Gastrocnemius medialis (tissue), 4 donors: ENCODE measurements at places on chromosomes 12 and 14. TPM values are rescaled to one million over a fixed set of nuclear protein-coding genes. Genes with fewer than 3 reads are reported as not detected.

GRCh38 chr12:100842156-100842555, 47.6 kb downstream of the ANO4 start:
- no peak overlapping the region for H3K4me3 ChIP-seq
- H3K36me3 ChIP-seq, result no peaks in the 10 kb centered on the region
- no peak overlapping the region for H3K27ac ChIP-seq
- H3K27me3 ChIP-seq, result no peaks in the 10 kb centered on the region
- no peak for DNase-seq

DNA sequence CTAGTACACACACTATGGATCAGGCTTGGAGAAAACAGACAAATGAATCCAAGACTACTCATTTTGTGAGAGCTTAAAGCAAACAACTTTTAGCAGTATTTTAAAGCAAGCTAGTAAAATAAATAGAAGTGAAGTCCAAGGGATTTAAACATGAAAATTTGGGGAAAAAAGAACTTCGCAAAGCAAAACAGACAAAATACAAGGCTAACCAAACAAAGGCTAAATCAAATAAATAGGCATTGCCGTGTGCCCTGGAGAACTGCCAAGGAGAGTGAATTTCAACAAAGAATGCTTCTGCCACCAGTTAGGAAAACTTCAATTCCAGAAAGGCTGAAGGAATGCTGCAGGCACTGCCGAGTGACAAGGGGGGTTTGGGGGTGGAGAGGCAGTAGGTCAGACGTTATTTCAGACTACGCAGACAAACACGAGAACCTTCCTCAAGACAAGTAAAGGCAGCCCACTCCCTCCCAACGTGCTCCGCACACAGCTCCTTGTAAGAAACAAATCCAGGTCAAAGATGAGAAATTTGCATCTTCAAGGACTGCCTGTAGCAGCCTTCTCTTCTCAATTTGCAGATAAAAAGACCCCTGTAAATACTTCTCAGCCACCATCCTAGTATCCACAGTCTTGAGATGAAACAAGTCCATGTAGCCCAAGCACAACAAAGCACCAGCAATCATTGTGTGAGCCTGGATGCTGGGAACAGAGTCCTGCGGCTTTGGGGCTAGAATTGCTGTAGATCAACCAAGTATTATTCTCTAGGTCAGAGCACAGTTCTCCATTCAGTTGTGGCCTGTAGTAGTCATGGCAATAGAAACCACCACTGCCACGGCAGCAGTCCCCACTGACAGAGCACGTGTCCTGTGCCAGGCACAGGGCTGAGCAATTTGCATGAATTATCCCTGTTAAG, 43.3 kb downstream of the EFCAB11 start:
- H3K4me3 ChIP-seq, result no peak overlapping the region
- H3K4me1 ChIP-seq, result peaks cover 3% of the 10 kb centered on the region
- H3K36me3 ChIP-seq, result no peaks in the 10 kb centered on the region
- no peaks in the 10 kb centered on the region for H3K27me3 ChIP-seq

The SPIC gene
- not detected for total RNA-seq

DNA sequence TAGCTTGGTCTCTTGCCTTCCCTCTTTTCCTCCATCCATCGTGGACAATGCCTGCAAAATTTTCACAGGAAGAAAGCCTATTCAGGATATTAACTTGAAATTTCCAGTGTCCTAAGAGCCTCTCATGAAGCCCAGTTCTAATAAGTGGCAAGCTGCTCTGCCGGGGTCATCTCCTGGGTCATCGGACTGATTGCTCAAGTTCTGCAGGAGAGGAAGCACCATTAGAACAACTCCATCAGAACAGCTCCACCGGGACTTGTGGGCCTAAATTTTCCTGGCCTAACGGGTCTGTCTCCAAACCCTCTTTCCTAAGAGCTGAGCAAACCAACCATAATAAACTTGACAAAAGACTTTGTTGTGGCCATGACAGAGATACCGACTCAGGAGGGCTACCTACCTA, 13.9 kb downstream of the ERG28 start:
- peaks cover 20% of the 10 kb centered on the region for H3K36me3 ChIP-seq
- H3K4me3 ChIP-seq, result no peak overlapping the region
- no peak for DNase-seq
- H3K27me3 ChIP-seq, result no peaks in the 10 kb centered on the region
- peak overlapping the region; percentile 82 for H3K27ac ChIP-seq

The AICDA gene
- not detected for total RNA-seq

DNA sequence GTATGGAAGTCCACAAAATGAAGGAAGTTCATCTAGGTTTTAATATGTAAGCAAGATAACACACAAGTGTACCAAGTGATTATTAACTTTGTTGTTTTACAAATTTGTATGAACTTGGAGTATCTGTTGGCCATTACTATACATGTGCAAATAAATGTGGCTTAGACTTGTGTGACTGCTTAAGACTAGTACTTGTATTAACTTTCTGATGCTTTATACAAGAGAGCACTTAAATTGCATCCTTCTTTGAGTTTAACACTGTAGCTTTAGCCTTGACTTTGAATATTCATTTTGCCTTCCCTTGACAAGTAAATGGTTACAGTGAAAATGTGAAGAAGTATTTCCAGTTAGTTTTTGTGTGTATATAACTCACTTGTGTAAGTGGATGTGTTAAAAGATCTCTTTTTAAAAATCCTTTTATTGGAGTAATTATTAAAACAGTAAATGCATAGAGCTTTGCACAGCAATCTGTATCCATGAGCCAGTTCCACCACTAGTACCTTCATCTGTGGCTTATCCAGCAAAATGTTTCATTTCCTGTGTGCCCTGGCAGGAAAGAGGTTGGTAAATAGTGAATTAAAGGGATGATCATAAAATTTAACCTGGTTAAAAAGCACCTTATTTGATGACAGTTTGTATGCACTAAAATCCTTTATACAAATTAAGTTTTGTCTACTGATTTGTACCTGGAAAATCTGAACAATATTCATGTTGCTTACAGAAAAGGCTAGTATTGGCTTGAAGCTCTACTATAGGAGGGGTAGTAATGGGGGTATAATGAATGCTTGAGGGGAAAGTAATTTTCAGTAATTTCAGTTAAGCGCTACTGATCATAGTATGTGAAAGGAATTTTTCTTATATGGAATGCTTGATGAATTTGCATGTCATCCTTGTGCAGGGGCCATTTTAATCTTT, 8.0 kb downstream of the PNN start:
- no peaks in the 10 kb centered on the region for H3K4me1 ChIP-seq
- H3K27ac ChIP-seq, result no peak overlapping the region
- no peaks in the 10 kb centered on the region for H3K27me3 ChIP-seq
- H3K4me3 ChIP-seq, result no peak overlapping the region

- H3K27me3 ChIP-seq, result no peaks in the 10 kb centered on the region
- H3K27ac ChIP-seq, result no peak overlapping the region
- no peak for DNase-seq
- no peaks in the 10 kb centered on the region for H3K36me3 ChIP-seq
- H3K4me3 ChIP-seq, result no peak overlapping the region
- no peaks in the 10 kb centered on the region for H3K4me1 ChIP-seq
Observed at GRCh38 chr12:108523365-108523764, 8.3 kb downstream of the FICD start.

DNA sequence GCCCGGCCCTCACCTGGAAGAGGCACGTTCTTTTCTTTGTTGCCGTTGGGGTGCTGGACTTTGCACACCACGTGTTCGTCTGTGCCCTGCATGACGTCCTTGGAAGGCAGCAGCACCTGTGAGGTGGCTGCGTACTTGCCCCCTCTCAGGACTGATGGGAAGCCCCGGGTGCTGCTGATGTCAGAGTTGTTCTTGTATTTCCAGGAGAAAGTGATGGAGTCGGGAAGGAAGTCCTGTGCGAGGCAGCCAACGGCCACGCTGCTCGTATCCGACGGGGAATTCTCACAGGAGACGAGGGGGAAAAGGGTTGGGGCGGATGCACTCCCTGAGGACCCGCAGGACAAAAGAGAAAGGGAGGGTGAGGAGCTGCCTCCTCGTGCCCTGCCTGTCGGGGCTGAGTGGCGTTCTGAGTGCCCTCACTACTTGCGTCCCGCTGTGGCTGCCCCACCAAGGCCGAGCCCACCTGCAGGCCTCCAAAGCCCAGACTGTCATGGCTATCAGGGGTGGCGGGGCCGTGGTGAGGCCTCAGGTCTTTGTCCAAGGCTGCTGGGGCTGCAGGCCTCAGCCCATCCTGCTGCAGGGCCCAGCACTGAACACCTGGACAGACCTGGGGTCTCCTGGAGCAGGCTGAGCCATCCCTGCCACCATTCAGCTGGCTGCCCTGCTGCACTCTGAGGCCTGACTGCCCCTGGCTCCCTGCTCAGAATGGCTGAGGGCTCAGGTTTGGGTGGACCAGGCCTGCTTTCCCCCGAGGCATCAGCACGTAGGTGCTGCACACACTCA, 329.7 kb downstream of the TMEM121 start:
- no peaks in the 10 kb centered on the region for H3K36me3 ChIP-seq
- no peak overlapping the region for H3K4me3 ChIP-seq
- no peaks in the 10 kb centered on the region for H3K4me1 ChIP-seq
- no peak for DNase-seq
- H3K27me3 ChIP-seq, result no peaks in the 10 kb centered on the region
- H3K27ac ChIP-seq, result no peak overlapping the region

The GPRC5D gene
- total RNA-seq, result not detected

The SPTB gene
- 204 TPM for total RNA-seq
